ENCODE measurements at places on chromosomes 12 and 14.

DNA sequence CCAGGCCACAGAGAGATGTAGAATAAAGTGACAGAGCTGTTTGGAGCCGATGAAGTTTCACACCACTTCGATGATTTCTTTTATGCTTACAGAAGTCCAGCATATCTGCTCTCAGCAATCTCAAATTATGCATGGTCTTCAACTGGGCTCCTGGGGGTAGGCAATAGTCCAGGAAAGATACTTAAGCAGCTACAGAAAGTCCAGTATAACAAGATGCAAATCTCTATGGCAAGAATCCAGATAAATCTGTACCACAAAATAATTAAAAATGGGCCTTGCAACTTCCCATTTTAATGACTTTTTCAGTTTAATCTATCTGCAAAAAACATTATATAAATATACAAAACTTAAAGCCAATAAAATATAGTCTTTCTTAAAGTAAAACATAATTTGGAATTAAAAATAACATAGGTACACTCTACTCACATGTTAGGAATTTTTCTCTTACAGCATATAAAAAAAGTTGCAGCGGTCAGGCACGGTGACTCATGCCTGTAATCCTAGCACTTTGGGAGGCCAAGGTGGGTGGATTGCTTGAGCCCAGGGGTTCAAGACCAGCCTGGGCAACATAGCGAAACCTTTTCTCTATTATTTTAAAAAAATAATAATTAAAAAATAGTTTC, 20.5 kb upstream of the RAD51AP1 start:
- peaks cover 37% of the 10 kb centered on the region for H3K36me3 ChIP-seq
- no peak overlapping the region for H3K4me3 ChIP-seq
- H3K27ac ChIP-seq, result no peak overlapping the region
- no peak for DNase-seq
- no peaks in the 10 kb centered on the region for H3K4me1 ChIP-seq

GRCh38 chr12:93502802-93503623, 35.7 kb downstream of the MRPL42 start:
- DNase-seq, result peak; percentile 57
- no peak overlapping the region for H3K4me3 ChIP-seq
- no peak overlapping the region for H3K27ac ChIP-seq
- no peaks in the 10 kb centered on the region for H3K27me3 ChIP-seq
- peaks cover 7% of the 10 kb centered on the region for H3K36me3 ChIP-seq
- H3K4me1 ChIP-seq, result peaks cover 3% of the 10 kb centered on the region

DNA sequence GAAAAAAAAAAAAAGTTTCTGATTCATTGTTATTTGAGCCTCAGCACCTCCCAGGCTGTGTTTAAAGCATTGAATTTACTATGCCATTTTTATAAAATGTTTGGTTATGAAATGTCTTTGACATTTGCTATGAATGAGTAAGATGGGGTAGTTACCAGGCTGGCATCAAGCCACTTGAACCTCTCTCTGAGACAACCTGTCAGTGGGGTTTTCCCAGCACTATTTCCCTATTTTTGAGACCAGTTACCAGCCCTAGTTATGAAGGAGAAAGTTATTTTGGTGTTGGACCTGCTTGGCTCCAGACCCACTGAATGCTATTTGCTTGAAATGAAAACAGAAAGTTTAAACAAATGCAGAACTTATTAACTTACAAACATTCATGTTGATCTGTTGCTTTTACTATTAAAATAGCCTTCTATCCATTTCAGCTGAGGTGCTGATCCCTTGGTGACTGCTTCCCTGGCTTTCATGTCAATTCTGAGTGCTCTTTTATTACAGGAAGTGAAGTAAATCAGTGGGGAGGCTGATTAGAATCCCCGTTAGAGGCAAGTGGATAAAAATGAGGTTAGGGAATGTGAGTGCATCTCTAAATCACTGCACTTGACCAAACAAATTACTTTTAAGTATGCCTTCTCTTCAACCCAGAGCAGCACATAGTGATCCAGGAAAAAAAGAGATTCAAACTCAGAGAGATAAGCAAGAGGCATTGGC, 37.8 kb downstream of the LLPH start:
- no peak overlapping the region for H3K4me3 ChIP-seq
- no peaks in the 10 kb centered on the region for H3K36me3 ChIP-seq
- no peak for DNase-seq
- H3K27ac ChIP-seq, result no peak overlapping the region
- H3K4me1 ChIP-seq, result peaks cover 5% of the 10 kb centered on the region
- H3K27me3 ChIP-seq, result peaks cover 6% of the 10 kb centered on the region

DNA sequence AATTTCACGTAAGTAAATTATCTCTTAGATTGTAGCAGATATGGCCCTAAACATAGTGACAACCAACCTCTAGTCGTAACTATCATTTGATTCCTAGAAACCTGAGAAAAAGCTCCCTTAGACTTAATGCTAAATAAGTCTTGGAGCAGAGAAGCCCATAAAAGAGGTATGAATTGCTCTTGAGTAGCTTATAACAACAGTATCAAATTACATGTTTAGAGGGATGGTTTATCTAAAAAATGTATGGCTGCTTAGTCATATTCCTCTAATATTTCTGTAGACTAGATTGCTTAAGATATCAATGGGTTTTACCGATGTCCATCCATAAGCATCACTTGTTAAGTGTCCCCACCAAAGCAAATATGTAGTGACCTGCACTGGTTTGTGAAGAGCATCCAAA, 259.7 kb downstream of the NELL2 start:
- no peak for DNase-seq
- H3K36me3 ChIP-seq, result no peaks in the 10 kb centered on the region
- H3K27ac ChIP-seq, result no peak overlapping the region

- no peak overlapping the region for H3K27ac ChIP-seq
- H3K4me1 ChIP-seq, result peaks cover 16% of the 10 kb centered on the region
- no peaks in the 10 kb centered on the region for H3K36me3 ChIP-seq
- DNase-seq, result no peak
- no peaks in the 10 kb centered on the region for H3K27me3 ChIP-seq
These were observed 9.8 kb upstream of the ARF6 start for GRCh38 chr14:49882826-49883694.

- H3K4me1 ChIP-seq, result no peaks in the 10 kb centered on the region
- H3K36me3 ChIP-seq, result no peaks in the 10 kb centered on the region
- H3K27me3 ChIP-seq, result peaks cover 22% of the 10 kb centered on the region
- DNase-seq, result peak; percentile 71
- H3K4me3 ChIP-seq, result peak overlapping the region; percentile 79
- H3K27ac ChIP-seq, result no peak overlapping the region
These were observed 702 bp downstream of the FAM222A start for GRCh38 chr12:109714141-109714912.

GRCh38 chr14:68140076-68140741, 320.6 kb downstream of the RAD51B start:
- DNase-seq, result no peak
- peaks cover 2% of the 10 kb centered on the region for H3K36me3 ChIP-seq
- H3K4me1 ChIP-seq, result no peaks in the 10 kb centered on the region
- no peak overlapping the region for H3K27ac ChIP-seq
- H3K27me3 ChIP-seq, result no peaks in the 10 kb centered on the region
- H3K4me3 ChIP-seq, result no peak overlapping the region

- DNase-seq, result no peak
- H3K4me1 ChIP-seq, result no peaks in the 10 kb centered on the region
- no peaks in the 10 kb centered on the region for H3K36me3 ChIP-seq
- peaks cover 8% of the 10 kb centered on the region for H3K27me3 ChIP-seq
These were observed 65.9 kb upstream of the WSCD2 start for GRCh38 chr12:108063192-108063591.

GRCh38 chr12:108728820-108729611, 2.3 kb downstream of the CORO1C start:
- peaks cover 43% of the 10 kb centered on the region for H3K4me1 ChIP-seq
- peak overlapping the region; percentile 98 for H3K27ac ChIP-seq
- H3K36me3 ChIP-seq, result no peaks in the 10 kb centered on the region
- H3K4me3 ChIP-seq, result no peak overlapping the region
- no peaks in the 10 kb centered on the region for H3K27me3 ChIP-seq

DNA sequence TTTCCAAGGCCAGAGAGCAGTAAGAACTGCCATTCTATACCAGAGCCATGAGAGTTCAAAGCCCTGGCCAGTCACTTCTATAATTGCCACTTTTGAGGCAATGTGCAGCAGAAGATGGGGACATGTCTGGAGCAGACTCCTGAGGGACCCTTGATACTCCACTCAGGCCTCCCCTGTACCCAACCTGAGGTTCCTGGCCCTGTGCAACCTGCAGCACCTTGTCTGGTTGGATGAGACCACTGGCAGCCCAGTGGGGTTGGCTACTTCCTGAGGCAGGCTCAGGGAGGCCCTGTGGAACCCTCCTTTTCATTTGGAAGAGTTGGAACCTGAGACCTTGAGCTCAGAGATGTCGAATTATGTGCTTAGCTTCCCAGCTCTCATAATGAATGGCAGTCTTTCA, 54.4 kb downstream of the GALNT16 start:
- H3K27me3 ChIP-seq, result peaks cover 6% of the 10 kb centered on the region
- H3K4me3 ChIP-seq, result no peak overlapping the region

GRCh38 chr14:92846162-92846897, 52.2 kb downstream of the GOLGA5 start:
- DNase-seq, result no peak
- no peak overlapping the region for H3K4me3 ChIP-seq
- peaks cover 7% of the 10 kb centered on the region for H3K36me3 ChIP-seq
- H3K4me1 ChIP-seq, result peaks cover 15% of the 10 kb centered on the region
- H3K27ac ChIP-seq, result no peak overlapping the region
- H3K27me3 ChIP-seq, result peaks cover 6% of the 10 kb centered on the region

DNA sequence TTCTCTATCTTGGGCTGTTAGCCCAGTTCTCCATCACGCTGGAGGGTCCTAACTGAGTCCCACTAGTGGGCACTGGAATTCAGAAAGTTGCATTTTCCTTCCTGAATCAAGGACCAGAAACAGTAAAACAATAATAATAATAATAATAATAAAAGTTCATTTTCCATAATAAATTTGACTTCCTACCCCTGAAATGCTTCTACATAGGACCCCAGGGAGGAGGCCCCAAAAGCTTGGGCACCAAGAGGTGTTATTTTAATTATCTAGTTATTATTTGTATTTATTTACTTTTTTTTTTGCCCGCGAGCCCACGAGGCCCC, 12.4 kb downstream of the SCNN1A start:
- H3K27ac ChIP-seq, result no peak overlapping the region
- no peak overlapping the region for H3K4me3 ChIP-seq
- H3K4me1 ChIP-seq, result peaks cover 10% of the 10 kb centered on the region

Data from memory B cell (primary cell).